ENCODE measurements at places on chromosomes 6 and 20.

- no peak for DNase-seq
Observed at GRCh38 chr6:153031335-153031955, 28.9 kb upstream of the MTRF1L start.

DNA sequence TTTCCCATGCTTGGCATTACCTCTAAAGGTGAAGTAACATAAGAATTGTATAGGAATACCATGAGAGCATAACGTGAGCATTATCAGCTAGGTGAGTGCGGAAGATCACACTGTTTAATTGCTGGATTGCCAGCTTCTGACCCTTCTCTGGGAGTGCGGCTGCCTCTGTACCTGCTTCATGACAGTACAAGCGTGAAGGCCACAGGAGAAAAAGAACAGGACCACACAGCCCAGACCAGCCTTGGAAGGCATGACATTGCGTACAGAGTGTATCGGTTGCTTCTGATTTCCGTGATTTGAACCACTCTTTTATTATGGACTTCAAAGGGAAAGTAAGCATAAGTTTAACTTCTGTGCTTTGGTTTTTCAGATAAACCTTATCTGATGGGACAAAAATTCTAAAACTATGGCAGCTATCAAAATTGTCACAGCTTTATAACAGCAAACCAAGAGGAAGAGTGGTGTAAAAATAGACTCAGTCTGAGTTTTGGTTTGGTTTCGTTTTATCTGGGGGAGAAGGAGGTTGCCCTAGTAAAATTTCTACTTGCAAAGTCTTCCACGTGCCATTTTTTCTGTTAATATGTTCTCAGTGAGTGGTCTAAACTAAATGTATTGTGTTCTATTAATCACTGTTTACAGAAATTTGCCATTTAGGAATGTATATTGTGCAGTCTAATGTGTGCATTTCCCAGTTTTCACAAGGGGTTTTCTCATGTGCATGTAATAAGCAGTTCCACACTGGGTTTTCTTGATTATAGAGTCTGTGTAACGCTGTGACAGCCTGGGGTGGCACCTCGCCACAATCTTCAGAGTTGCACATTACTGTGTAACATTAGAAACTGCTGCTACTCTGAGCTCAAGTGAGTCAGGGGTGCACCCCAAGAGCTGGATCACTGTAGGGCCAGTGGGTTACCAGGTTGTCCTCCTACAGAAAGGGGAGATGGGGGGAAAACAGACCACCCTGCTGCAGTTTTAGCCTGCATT lies 97.3 kb downstream of the RPP40 start:
- peak; percentile 5 for DNase-seq

DNA sequence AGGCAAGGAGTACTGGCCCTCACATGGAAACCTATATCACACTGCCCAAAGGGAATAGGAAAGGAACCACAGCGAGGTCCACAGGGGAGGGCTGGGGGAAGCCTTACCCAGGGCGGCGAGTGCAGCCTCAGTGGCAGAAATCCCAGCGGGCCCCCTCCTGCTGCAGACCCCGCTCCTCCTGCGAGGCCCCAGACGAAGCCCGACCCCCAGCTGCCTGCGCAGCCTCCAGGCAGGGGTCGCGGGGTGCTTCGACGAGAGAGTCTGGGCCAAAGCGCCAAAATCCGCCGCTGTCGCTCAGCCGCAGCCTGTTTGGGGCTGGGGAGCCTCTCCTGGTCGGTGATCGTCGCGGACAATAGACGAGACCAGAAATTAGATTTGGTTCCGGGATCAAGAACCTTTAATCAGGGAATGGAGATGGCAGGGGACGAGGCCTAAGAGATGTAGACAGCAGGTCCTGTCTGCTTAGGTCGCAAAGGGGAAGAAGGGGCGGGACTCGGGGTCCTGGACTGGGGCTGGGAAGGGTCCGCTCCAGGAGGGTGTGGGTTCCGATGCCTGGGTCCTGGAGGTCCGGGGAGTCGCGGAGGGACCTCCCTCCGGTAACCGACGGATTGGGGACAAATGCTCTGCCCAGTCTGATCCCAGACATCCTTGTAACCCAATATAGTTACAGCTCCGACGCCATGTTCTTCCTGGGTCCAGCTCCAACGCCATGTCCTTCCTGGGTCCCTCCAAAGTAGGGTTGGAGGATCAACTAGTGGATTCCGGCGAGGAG lies 36.4 kb upstream of the HLA-E start:
- no peak for DNase-seq

DNA sequence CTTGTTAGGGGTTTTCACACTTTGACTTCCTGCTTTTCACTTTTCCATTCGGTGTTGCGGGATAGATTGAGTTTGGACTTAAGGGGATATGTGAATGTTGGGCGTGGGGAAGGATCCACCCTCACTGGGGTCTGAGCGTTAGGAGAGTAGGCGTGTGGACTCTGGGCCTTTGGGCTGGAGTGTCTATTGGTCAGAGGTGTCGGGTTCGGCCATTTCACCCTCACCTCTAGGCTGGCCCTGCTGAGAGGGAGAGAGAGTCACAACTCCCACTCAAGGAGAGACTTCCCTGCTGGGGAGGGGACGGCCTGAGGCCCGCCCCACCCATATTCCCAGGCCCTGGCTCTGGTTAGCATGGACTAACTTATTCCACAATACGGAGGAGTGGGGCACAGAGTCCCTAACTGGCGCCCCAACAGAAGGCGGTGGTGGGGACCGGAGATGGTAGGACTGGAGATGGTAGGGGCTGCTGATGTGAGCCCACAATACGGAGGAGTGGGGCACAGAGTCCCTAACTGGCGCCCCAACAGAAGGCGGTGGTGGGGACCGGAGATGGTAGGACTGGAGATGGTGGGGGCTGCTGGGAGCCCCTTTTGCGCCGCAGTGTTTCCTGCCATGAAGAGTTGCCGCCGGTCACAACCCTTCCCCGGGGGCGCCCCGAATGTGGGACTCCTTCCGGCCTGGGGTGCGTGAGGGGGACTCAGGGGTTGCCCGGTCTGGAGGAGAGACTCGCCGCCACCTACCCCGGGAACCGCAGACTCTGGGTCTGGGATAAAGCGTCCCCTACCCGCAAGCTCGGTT lies 1.4 kb upstream of the PTPRA start:
- DNase-seq: no peak

GRCh38 chr6:37979392-37980221 lies 160.1 kb downstream of the ZFAND3 start:
- no peak for DNase-seq

DNA sequence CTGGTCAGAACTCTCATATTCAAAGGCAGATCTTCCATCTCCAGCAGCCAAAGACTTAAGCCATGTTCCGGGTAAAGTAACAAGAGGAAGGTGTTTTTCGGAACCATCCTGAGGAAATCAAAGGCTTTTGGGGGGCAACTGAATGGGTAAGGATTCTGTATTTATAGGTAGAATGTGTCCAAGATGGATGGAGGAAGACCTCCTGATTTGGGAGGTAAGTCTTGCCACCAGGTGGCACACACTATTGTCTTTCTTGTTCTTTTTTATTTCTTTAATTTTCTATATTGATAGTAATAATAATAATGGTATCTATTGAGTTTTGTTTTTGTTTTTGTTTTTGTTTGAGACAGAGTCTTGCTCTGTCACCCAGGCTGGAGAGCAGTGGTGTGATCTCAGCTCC lies 53.0 kb upstream of the UBR2 start:
- DNase-seq: no peak

GRCh38 chr6:137269347-137269746 lies 50.2 kb upstream of the IFNGR1 start:
- DNase-seq: no peak

GRCh38 chr6:94245395-94245794 lies 826.0 kb upstream of the EPHA7 start:
- DNase-seq: no peak

GRCh38 chr6:37501632-37502491 lies 2.2 kb upstream of the CCDC167 start:
- DNase-seq: no peak

GRCh38 chr6:163260911-163261310 lies 153.6 kb upstream of the QKI start:
- no peak for DNase-seq

DNA sequence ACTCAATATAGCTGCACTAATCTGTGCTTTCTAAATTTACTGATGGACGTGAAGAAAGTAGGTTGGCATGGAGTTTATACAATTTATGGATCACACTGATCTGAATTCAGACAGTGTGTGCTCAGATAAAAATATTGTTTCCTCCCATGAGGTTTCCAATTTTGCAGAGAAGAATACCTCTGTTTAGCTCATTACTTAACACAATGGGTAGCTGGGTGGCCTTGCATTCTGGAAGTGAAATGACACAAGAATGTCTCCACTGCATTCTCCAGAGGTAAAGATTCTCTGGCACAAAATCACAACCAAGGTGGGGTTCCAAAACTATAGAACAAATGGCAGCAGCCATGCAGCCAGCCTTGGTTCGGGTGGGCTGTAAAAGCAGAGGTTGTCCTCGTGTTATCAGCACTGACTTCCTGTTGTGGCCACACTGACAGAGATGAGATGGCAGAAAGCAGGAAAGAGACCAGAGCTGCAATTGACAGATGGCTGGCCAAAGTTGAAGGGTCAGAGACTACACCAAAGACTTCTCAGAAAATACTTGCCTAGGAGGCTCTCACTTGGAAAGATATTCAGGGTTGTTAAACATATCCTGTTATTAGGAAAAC lies 50.2 kb downstream of the HDAC2 start:
- no peak for DNase-seq

DNA sequence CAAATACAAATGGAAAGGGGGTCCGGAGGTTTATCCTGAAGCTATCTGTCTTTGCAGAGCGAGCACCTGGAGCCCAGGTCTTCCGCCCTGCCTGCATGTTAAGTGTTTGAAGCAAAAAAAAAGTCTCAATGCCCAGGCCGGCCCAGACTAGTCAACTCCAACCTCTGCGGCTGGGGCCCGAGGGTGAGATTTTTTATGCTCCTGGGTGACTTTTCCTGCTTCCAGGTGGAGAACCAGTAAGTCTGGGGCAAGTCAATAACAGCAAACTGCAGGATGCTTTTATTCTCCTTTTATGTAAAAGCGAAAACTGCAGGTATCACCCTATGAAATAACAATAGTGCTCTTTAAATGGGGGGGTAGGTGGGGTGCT lies 2.0 kb upstream of the ZBP1 start:
- DNase-seq: no peak

- DNase-seq: no peak
Observed at GRCh38 chr6:52059821-52060220, 27.6 kb downstream of the PKHD1 start.

- peak; percentile 66 for DNase-seq
Observed at GRCh38 chr6:13248053-13248452, 80.3 kb downstream of the TBC1D7 start.

GRCh38 chr6:168313431-168314011 lies 6.1 kb downstream of the DACT2 start:
- no peak for DNase-seq

GRCh38 chr6:108839083-108839642 lies 9.1 kb upstream of the ARMC2 start:
- DNase-seq: no peak

DNA sequence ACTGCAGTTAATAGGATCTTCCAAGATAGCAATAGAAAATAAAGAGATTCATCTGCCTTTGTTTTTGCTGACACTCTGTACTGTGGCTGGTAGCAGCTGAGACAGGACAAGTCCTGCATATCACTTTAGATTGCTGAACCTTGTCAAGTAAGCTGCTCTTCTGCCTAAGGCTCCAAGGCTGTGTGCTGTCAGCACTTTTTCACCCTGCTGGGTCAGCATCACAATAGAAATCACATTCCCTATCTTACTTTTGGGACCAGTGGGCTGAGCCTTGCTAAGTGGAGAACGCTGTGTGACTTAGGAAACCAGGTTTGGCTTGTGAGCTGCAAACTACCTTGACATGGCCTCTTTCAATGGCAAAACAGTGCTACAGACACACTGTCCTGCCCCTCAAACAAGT lies 263.9 kb downstream of the FRK start:
- no peak for DNase-seq

DNA sequence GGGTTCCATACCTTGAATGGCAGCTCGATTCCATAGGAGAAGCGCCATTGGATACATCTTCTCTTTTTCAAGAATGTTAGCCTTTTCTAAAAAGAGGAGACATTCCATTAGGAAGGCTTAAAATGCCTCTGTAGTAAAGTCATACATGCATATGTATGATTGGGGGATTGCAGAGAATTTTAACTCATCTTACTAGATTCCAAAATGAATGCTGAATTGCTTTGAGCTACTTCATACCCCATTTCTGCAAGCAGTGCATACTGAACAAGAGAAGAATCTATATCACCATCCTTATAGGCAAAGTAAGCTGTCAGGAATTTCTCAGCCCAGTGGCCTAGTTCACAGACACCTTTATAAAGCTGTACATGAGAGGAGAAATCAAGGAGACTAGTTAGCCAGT lies 80.3 kb downstream of the NDUFAF5 start:
- DNase-seq: peak; percentile 84

- DNase-seq: no peak
Observed at GRCh38 chr20:37977338-37977737, 55.9 kb downstream of the TTI1 start.

GRCh38 chr20:17934141-17934862 lies 34.3 kb downstream of the SNX5 start:
- DNase-seq: peak; percentile 62

GRCh38 chr6:273551-274058 lies 18.7 kb upstream of the DUSP22 start:
- DNase-seq: peak; percentile 2

DNA sequence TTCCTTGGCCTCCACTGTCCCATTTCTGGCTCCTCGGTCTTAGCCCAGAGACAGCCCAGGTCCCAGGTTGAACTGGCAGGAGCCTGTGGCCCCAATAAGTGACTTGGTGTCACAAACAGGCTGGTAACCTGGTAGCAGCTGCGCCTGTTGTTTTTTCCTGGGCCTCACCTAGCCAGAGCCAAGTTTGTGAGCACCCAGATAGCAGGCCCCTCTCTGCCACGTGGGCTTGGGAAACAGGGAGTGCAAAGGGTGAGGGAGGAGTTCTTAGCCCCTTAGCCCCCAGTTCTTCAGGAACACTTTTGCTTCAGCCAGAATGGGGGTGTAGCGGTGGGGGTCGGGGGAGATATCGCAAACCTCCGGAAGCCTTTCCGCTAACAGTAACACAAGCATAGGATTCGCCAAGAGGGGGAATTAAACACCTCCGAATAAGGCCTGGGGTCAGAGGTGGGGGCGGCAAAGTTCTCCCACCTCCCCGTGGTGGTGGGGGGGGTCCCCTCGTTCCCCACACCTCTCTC lies 760 bp downstream of the C6orf132 start:
- DNase-seq: peak; percentile 23

DNA sequence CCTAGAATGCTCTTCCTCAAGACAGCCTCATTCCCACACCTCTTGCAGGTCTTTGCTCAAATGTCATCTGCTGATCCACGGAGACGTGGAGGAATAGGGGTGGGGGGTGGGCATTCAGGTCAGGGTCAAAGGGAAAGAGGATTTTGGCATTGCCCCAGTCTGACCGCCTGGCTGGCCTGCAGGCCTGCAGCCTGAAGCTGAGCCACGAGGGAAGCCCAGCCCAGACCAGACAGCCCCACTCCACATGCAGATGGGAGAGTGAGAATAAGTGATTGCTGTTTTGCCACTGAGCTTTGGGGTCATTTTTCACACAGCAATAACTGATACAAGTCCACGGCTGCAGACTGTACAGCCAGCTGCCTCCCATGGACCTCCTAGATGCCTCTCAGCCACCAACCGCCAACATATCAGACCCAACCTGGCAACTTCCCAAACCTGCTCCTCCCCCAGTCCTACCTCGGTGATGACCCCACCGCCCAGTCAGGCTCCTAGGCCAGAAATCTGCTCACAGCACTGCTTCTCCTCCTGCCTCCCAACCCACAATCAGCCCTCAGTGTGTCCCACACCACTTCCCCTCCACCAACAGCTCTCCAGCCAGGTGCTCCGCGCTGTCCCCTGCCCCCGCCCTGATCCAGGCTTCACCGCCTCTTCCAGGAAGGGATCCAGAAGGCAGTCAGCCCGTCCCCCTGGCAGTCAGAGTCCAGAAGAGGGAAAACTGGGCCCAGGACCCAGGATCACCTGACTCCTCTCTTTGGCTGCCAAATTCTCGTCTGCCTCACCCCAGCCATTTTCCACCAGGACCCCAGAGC lies 14.0 kb downstream of the KIAA1755 start:
- no peak for DNase-seq

Measured in fibroblast of skin of right biceps (primary cell).